ENCODE measurements at places on chromosomes 7 and 10.

GRCh38 chr7:88046839-88047573 is 113.0 kb downstream of the ADAM22 start:
- DNase-seq = no peak

GRCh38 chr7:102125127-102125596 is 161.5 kb upstream of the SH2B2 start:
- no peak for DNase-seq

DNA sequence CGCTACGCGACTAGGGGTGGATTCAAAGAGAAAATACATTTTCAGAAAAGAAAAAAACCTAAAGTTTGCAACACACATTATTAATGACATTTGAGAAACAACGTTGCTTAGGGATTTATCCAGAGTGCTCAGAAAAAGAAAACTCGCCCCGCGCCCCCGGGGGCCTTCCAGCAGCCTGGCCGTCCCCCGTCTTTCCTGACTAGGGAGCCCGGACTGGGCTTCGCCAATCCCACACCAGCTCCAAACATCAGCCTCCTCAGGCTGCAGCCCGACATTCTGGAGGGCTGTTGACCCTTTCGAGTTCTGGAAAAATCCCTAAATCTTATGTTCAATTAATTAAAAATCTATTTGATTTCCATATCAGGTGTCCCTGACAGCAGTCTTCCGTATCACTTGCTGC is 48.6 kb downstream of the CLEC2L start:
- no peak for DNase-seq

GRCh38 chr10:92972066-92972870 is 88.3 kb upstream of the CYP26C1 start:
- no peak for DNase-seq

DNA sequence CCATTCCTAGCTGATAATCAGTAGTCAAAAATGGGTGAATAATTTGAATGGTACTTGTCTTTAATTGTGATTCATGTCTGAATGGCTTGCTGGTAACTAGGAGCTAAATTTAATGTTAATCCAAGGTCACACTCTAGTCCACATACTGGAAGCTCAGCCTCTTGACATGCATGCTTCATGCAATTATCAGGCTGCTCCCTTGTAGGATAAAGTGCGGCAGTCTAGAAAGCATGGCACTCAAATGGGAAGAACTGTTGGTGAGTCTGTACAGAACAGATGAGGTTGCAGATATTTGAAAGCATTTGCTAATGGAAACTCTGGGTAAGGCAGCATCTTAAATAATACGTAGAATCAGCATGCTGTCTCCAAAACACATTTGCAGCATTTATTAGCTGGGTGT is 499.4 kb downstream of the AUTS2 start:
- no peak for DNase-seq

GRCh38 chr7:19404912-19405329 is 259.7 kb upstream of the FERD3L start:
- no peak for DNase-seq

Data from activated naive CD4-positive, alpha-beta T cell (primary cell).